ENCODE measurements at places on chromosomes 6 and 20. TPM values are rescaled to one million over a fixed set of nuclear protein-coding genes. Genes with fewer than 3 reads are reported as not detected.

The CLPSL2 gene
- total RNA-seq, result not detected

The MEI4 gene
- total RNA-seq, result 0.21 TPM

The ISM1 gene
- total RNA-seq, result not detected

The FAM209B gene
- 0.48 TPM for total RNA-seq

The ZC2HC1B gene
- total RNA-seq, result not detected

DNA sequence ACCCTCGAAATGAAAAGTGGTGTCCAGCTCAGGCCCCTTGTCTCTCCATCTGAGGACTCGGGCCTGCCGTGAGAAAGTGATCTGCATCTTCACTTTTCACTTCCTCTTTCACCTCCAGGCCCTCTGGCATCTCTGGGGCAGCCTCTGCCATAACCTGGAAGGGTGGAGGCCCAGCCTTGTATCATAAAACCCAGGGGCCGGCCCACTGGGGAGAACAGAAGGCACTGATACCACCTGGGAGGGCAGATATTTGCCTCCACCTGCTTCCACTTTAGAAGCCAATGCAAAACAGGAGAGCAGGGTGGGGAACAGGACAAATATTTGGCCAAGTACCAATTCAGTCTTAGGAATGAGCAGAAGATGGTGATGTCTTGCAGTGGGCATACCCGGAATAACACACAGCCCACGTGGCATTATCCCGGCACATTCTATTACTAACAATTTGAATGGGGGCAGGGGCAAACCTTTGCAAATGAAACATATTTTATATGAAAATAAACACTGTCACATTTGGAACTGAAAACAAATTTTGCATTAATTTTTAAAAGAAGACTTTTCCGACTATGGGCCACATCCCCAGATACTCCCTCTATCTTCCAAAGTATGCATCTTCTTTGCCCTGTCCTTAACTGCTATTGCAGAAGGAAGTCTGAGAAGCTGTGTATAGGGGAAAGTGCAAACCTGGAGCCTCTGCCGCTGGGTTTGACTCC is 69.2 kb upstream of the TBC1D7 start:
- no peak for DNase-seq

- DNase-seq, result no peak
Observed at GRCh38 chr6:25958700-25959162, 3.9 kb upstream of the TRIM38 start.

DNA sequence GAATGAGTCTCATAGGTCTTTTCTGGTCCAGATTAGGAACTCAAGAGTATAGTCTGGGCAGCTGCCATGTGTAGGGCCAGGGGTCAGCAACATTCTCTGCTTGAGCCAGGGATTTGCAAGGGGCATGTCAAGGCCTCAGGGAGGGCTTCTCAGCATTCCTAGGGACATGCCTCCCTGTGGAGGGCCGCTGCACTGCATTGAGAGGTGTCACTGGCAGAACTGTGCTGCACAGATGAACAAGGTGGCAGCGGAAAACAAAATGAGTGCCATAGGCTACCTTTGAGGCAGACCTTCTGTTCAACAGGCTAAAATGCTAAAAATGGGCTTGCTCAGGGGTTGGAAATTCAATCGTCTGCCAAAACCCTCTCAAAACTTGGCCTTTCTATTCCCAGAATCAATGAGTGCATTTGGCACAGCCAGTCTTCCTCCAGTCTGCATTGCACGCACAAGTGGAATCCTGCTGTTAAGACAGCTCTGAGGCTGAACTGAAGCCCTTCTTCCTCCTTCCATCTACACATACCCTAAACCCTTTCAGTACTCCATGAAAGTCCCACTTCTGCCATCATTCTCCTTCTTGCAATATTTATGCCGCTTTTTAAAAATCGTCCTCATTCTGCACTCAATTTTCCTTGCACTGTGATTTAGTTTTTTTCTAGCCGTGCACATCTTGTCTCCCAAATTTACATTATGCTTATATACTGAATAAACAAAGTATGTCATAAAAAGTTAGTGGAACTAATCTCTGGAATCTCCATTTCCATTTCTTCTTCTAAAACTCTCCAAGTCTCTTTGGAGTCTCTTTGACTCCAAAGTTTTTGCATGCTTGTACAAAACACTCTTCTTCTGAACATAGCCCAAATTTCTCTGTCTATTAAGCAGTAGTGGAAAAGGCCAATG is 51.7 kb downstream of the SLC26A8 start:
- no peak for DNase-seq

- DNase-seq, result no peak
Observed at GRCh38 chr6:165930668-165931214, 236.9 kb downstream of the TBXT start.

- DNase-seq, result no peak
Observed at GRCh38 chr6:31979238-31979898, 2.5 kb upstream of the C4A start.

DNA sequence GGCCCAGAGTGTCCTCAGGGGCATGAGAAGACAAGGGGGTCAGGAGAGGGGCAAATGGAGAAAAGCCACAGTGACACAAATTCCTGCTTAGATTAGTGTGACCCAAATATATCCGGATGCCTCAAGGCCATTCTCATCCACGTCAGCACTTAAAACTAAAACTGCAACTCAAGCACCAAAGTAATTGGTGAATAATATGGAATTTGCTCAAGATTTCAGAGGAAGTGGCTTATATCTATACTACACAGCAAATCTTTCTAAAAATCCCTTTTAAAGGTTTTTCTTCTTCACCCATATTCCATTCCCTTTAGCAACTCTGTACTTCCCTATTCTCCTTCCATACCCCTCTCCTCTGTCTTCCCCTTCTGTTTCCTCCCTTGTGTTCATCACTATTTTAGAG is 15.2 kb downstream of the DEF6 start:
- no peak for DNase-seq

- no peak for DNase-seq
Observed at GRCh38 chr6:42923666-42924065, 5.6 kb upstream of the CNPY3 start.

GRCh38 chr6:38364775-38365174 is 275.0 kb downstream of the BTBD9 start:
- no peak for DNase-seq

- DNase-seq, result no peak
Observed at GRCh38 chr20:5835321-5835821, 85.2 kb downstream of the SHLD1 start.

DNA sequence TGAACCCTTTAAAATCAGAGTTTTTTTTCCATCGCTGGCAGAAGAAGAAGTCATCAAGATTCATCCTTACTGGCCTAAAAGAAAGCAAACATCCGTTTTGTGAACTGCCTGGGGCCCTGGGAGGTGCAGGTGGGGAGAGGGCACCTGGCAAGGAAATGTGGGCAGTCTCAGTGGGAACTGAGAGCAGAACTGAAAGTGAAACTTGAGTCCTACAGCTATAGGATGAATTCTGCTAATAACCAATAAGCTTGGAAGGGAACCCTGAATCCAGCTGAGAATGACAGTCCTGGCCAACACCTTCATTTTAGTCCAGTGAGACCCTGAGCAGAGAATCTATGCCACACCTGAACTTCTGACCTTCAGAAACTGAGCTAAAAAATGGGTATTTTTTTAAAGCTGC is 130.1 kb upstream of the ASCC3 start:
- no peak for DNase-seq

- DNase-seq, result no peak
Observed at GRCh38 chr6:169669889-169670288, 31.9 kb downstream of the WDR27 start.

- no peak for DNase-seq
Observed at GRCh38 chr6:18078866-18079265, 43.6 kb downstream of the NHLRC1 start.

- no peak for DNase-seq
Observed at GRCh38 chr6:102950967-102951366, 1557.5 kb downstream of the GRIK2 start.

DNA sequence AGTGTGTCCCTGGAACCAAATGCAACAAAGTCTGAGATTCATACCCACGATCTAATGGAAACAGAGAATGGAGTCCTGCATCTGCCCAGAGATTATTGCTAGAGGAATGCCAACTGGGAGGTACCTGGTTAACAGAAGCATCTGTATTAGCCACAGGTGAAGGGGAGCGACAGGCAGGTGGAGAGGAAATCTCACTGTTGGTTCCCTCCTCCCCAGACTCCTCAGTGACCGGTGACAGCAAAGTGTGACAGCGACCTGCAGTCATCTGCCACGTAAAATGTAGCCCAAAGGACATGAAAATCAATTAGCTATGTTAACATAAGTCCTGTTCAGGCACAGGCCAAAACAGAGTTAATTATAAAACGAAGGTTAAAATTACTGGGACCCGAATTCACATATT is 336.6 kb downstream of the SYNE1 start:
- no peak for DNase-seq

DNA sequence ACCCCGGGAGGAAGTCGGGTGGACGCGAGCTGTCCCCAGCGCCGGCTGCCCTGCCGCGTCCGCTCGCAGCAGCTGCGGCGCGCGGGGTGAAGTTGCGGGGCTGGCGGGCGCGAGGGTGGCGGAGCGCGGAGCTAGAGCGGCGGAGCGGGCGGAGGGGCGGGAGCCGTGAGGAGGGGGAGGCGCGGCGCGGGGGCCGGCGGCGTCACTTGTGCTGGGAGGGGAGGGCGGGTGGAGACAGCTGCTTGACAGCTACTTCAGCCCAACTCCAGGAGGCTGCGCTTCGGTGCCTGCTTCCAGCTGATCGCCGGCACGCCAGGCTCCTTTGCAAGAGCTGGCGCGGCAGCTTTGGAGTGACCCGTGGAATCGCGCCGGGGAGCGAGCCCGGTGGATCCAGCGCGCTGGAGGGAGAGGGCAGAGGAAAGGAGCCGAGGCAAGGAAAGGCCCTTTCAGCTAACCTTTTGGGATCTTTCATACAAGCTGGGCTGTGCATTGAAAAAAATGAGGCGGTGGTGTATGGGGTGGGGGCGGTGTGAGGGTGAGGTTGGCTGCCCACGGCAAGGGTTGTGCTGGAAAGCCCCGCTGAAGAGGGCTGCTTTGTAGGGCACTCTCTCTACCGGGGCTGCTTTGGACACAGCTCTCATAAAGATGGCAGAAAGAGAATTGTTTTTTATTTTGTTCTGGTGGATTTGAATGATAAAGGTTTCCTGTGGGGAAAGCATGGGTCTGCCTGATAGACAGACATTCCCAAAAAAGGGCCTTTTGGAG is 24.6 kb downstream of the RIPOR2 start:
- DNase-seq, result no peak

- no peak for DNase-seq
Observed at GRCh38 chr6:113115196-113115595, 741.9 kb upstream of the MARCKS start.

GRCh38 chr6:101465863-101466262 is 72.4 kb downstream of the GRIK2 start:
- no peak for DNase-seq

- no peak for DNase-seq
Observed at GRCh38 chr6:158060455-158061360, 79.0 kb downstream of the SYNJ2 start.

DNA sequence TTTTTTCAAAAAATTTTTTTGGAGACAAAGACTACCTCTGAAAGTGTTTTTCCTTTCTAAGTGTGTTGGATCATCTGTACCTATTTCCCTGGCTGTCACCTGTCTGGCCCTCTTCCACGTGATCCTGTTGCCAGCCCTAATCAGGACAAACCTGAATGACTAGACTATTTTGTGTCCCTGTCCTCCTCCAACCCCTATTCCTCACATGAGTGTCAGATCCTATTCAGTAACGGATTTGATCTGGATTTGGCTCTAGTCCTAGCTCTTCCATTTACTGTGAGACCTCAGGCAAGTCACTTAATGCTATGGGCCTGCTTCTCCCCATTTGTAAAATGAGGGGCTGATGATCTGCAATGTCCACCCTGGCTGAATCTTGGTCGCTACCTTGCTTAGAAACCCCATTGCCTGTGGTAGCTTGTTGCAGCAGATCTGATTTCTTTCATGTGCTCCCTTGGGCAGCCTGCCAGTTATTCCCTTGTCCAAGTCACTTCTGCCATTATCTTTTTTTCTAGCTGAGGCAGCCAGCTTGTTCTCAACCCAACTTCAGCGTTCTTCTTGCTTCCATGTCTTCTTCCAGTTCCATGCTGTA is 4.8 kb downstream of the PHF20 start:
- DNase-seq, result no peak
